ENCODE measurements at places on chromosomes 1 and 21.

- DNase-seq: no peak
These were observed 33.0 kb upstream of the H6PD start for GRCh38 chr1:9201401-9202239.

DNA sequence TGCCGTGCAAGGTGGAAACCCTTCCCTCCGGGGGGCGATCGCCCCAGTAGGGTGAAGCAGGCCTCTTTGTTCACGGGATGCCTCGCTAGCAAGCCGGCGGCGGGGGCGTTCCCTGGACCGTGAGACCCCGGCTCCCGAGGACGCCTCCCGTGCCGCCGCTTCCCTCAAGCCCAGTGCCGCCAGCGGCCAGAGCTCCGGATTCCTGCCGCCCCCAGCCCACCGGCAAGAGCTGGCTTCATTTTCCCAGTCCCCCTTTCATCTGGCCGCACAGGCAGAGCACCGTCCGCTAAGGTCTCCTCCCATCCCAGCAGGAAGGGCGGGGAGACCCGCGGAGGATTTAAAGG is 16.3 kb downstream of the IER5 start:
- DNase-seq: peak; percentile 26

- DNase-seq: no peak
These were observed 209.5 kb upstream of the C1orf174 start for GRCh38 chr1:4109628-4109940.

DNA sequence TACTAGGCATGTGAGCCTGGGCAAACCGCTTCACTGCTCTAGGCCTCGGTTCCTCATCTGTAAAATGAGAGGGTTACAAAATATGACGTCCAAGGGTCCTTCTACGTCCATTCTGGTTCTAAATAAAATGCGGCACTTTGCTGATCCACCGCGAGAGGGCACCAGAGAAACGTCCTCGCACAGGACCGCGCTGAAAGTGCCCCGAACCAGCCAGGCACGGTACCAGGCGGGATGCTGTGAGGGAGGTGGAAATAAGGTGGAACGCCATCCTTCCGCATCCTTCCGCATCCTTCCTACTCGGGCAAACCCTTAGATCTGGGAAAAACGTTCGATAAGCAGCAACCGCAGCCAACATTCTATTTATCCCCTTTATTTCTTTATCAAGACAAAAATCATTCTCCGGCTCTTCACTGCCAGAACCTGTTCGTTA is 60.3 kb upstream of the KRTAP19-8 start:
- DNase-seq: peak; percentile 57

DNA sequence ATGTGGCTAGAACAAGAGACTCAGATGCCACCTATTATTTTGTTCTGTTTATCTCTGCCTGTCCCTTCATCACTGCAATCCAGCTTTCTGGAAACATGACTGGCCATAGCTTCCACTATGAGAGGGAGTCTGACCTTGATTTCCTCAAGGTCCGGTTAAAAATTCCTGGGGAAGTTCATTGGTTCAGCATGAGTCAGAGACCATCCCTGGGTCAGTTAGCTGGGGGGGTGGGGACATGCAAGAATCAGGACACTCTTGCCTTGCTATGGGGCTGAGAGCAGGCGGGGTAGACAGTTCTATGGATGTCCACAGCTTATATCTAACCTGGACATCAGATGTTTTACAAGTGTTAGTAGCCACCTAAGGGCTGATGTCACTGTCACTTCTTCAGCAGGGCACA is 81.1 kb downstream of the TENT5C start:
- no peak for DNase-seq

DNA sequence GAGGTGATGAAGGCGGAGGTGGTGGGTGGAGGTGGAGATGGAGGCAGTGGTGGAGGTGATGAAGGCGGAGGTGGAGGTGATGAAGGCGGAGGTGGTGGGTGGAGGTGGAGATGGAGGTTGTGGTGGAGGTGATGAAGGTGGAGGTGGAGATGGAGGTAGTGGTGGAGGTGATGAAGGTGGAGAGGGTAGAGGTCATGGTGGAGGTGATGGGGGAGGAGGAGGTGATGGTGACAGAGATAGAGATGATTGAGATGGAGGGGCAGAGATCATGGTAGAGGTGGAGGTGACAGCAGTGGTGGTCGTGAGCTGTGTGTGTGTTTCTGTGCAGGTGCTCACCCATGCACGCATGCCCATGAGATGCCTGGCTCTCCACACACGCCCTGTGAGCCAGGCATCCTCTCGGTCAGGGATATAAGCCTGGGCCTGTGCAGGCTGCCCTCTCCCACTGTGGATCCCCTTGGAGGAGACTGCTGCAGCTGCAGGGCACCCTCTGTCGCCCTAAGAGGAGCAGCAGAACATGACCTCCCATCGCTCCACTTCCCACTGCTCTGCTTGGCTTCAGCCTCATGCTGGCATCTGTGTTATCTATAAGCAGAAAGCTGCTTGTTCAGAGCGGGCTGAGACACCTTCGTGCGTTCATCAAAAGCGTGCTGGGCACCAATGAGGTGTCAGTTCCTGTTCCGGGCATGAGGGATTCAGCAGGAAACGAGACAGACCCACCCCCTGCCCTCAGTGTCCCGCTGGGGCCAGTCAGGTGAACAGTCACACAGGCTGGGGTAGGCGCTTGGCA is 20.5 kb upstream of the NPHP4 start:
- DNase-seq: no peak

DNA sequence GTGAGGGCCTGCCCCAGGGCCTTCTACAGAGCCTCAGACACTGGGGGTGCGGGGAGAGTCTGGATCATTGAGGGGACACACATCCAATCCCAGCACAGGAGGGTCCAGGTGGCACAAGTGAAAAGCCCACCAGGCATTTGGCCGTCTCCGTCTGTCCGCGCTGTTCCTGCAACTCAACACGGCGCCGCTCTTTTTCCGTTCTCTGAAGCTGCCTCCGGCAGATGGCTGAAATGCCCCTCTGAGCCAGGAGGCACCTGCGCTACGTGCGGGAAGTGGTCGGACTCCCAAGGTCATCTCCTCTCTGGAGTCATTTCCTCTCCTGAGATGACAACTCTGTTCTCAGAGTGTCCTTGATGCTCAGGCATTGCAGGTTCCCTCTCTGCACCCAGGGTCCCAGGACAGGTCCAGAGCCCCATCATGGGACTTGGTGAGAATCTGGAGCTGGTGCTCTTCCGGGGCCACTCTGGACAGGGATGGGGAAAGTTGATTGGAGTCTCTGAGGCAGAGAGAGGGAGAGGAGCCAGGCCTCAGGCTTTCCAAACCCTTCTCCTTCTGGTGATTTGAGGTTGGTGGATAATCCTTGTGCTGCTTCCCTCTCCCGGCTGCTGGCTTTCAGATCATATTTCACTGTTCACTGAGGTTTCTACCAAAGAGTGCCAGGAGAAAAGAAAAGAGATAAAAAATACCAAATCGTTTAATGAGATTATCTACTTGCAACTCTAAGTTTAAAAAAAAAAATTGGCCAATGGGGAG is 14.0 kb upstream of the MIXL1 start:
- no peak for DNase-seq

DNA sequence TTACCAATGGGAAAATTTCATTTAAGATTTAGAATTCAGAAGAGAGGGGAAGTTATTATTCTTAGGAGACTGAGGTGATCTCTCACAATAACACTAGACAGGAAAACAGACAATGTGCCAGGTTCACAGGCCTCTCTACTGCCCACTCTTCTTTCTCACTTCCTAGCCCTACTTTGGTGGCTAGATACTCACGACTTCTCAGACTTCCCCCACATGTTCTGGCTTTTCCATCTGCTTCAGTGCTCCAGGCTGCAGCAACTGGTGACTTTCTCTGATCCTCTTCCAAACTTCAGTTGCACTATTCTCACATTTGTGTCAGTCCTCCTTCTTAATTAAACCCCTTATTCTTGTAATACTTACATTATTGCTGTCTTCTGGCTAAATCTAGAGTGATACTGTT is 208.7 kb upstream of the KCTD3 start:
- DNase-seq: no peak

All from activated effector memory CD4-positive, alpha-beta T cell treated with Interleukin-2 at 50 U/mL for 16 hours (primary cell).